ENCODE measurements at places on chromosomes 6 and 20.

- no peak for DNase-seq
Measured at GRCh38 chr6:16060039-16060438, 68.8 kb upstream of the MYLIP start.

DNA sequence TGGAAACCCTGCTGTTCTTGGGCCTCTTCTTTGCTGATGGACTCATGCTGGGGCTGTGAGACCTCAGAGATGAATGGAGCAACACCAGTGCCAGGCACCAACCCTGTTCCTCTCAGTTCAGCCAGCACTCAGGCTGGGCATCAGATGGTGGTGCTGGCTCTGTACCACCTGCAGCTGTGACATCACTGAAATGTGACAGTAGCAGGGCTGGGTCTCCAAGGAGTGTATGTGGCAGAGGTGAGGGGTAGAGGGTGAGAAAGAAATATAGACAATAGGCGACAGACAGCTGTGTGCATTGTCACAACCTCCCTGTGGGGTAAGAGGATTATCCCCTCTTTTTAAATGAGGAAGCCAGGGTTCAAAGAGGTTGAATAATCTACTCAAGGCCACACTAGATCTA is at the start of gene TP53TG5:
TP53TG5 (minus strand) TSS at position 135 of the 400 bp plus-strand sequence; CDS start at position 46, 89 bp downstream.
- no peak for DNase-seq

- DNase-seq, result no peak
Measured at GRCh38 chr6:157527471-157527907, 146.5 kb downstream of the ZDHHC14 start.

- DNase-seq, result no peak
Measured at GRCh38 chr6:1044040-1044836, 267.7 kb upstream of the FOXQ1 start.

GRCh38 chr6:142679907-142680700 is 264.9 kb downstream of the HIVEP2 start:
- no peak for DNase-seq
